T-cell (primary cell): ENCODE measurements at places on chromosomes 3 and 15. TPM values are rescaled to one million over a fixed set of nuclear protein-coding genes. Genes with fewer than 3 reads are reported as not detected.

DNA sequence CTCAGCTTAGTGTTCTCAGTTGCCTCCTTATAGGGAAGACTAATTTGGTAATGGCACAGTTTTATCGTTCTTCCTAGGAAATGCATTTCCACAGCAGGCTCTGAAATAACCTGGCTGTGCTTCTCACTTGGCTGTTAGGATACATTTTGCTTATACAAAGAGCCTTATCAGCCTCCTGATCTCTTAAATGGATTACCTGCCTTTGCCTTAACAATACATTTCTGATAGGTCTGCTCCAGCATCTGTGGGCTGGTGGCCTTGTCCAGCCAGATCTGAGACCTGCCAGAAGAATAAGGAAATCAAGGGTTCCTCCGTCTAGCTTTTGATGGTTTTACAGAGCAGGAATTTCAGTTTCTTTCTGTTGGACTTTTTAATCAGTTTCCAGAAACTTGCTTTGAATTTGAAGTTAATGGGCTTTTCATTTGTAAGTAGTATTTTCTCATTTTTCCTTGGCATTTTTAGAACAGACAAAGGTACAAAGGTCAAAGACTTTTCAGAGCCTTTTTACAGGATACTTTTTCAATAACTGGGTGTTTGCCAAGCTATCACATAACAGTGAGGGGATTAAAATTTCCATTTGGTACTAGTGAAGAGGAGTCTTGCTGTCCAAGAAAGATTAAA, 116.3 kb downstream of the AKAP13 start:
- no peak for DNase-seq

DNA sequence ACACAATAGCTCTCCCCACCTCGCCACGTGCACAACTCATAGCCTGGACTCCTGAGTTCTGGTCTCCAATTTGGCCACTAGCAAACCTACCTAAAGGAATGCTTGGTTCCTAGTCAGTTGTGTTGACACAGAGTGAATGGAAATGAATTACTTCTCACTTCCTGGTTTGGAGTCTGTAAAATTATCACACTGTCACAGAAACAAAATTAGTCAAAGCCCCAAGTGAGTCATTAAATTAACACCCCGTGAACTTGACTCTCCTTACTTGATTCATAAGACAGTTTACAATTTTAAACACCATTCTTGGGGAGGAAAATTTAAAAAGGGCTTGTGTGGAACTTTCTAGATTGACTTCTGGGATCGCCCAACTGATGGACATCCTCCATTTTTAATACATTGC, 276.2 kb upstream of the CTNNB1 start:
- no peak for DNase-seq

DNA sequence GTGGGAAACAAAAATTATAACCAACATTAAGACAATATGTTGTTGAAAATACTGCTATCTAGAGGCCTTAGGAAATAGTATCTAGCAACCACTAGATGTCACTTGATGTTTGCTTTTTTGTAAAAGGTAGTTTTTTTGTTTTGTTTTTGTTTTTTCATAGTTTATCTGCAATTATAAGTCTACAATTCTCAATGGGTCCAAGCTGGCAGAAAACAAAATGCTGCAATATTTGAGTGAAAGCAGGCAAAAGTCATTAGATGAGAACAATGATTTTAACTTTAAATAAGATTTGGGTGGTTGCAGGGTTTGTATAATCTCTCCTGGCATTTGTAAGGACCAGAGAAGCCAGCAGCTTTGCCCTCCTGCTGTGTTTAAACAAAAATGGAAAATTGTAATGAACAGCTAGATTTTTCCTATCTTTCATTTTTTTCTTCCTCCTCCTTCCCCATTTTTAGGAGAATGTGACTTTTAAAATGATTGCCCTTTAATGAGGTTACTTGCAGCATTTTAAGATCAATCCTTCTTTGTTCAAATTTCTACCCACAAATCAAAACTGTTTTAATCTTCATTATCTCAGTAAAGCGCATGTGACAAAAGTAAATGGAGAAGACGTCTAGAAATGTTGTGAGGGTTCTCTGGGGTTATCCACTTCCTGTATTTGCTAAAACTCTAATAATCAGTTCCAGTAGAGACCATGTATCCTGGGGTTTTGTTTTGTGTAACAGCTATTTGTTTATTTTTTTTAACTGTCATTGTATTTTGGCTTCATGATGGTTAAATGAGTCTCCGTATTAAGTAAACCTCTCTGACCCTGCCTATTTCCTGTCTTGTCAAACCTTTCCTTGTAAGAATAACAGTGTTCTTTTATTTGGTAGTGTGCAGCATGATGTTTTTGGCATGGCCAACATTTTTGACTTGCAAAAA, 27.3 kb downstream of the DUT start:
- DNase-seq = no peak

- DNase-seq = no peak
These were observed 124.0 kb downstream of the RAP2B start for GRCh38 chr3:153285982-153286381.

The CD276 gene
- not detected for total RNA-seq

The RSL24D1 gene
- 88.9 TPM for total RNA-seq
